ENCODE measurements at places on chromosomes 5 and 9.

DNA sequence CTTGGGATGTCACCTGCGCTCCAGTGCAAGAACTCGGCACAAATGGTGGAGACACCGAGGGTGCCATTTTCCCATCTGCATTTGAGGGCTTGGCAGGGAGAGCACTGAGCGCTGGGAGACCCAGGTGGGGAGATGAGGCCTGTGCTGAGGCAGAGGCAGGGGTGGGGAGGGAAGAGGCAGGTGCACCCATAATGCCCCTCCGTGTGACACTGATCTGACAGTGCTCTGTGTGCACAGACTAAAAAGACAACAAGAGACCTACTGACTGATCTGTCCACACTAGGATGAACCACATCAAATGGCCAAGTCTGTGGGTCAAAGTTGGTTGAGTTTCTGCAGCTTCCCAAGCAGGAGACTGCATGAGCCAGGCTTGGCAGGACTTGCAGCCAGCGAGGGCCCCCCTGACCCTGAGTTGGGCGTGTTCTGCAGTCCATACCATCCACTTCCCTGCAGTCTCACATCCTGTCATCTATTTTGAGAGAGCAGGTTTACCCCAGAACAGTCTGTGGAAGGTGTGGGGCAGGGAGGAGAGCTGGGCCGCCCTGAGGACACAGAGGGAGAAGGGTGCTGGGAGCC, 41.9 kb downstream of the NEK6 start:
- no peak for DNase-seq

DNA sequence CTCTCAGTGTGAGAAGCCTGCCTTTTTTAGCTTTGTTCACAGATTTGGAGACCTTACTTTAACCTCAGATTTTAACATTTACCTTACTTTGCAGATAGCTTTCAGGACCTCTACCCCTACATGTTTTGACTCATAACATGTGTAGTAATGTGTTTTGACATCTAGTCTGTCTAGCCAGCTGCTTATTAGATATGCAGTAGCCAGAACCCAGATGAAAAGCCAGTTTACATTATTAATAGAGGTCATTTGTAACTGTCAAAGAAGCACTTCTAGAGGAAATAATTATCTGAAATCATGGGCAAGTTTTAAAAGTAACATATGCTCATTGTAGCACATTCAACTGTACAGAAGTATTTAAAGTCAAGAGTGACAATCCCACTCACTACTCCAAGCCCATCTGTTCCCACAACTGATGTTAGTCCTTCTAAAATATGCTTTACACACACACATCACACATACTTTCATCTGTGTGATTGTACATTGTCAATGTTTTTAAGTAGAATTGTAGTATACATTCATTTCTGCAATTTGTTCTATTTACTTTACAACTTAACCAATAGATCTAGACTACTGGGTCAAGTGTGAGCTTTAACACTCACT, 71.8 kb upstream of the NIPAL4 start:
- DNase-seq: no peak

- no peak for DNase-seq
Observed at GRCh38 chr5:178215280-178216002, 11.1 kb downstream of the HNRNPAB start.

DNA sequence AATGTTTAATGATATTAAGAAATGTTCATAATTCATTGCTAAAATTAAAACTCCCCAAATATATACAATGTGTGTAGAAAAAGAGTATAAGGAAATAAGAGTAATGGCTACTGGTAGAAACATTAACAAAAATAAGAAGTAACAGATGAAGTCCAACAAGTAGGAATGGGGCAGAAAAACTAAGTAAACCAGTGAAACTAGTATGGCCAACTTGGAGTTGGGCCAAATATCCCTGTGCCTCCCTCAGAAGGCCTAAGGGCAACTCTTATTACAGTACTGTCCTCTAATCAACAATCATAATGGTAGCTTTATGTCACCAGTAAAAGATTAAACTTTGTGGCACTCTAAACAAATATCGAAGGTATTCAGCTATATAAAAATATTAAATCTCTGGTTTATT, 93.5 kb downstream of the SSBP2 start:
- no peak for DNase-seq

DNA sequence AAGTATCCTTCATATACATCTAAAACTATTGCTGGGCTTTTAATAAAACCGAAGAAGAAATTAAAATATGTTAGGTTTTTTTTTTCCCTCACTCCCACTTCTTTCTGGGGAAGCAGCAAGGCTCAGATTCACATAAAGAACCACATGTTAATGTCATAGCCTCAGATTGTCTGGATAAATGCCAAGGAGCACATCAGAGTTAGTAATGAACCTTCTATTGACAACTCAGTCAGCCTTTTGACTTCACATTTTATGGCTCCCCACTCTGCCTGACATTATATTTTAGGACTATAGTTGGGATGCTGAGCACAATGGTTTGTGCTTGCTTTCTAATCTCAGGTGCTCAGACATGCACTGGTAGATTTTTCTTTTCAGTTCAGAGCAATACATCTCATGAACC, 21.8 kb downstream of the DMAC1 start:
- no peak for DNase-seq

- DNase-seq: no peak
Observed at GRCh38 chr5:68033961-68034571, 181.5 kb upstream of the PIK3R1 start.

- DNase-seq: no peak
Observed at GRCh38 chr5:92179651-92180050, 796.5 kb upstream of the ARRDC3 start.

GRCh38 chr9:81113453-81114124, 575.8 kb downstream of the TLE1 start:
- DNase-seq: no peak

DNA sequence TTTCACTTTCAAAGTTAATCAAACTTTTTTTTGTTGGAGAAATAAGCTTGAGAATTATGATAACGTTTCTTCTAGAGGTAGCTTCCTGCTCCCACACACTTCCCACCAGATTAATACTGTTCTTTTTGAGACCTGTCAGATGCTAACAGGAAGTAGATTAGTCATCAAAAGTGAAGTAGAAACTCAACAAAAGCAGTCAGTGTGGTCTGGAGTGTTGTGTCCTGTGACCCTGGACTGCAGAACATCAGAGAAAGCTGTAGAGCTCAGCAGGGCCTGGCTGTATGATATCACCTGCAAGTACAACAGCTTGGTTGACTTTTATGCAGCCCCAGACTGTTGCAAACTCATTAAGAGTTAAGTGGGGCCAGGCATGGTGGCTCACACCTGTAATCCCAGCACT, 495.7 kb upstream of the CYLC2 start:
- DNase-seq: no peak

DNA sequence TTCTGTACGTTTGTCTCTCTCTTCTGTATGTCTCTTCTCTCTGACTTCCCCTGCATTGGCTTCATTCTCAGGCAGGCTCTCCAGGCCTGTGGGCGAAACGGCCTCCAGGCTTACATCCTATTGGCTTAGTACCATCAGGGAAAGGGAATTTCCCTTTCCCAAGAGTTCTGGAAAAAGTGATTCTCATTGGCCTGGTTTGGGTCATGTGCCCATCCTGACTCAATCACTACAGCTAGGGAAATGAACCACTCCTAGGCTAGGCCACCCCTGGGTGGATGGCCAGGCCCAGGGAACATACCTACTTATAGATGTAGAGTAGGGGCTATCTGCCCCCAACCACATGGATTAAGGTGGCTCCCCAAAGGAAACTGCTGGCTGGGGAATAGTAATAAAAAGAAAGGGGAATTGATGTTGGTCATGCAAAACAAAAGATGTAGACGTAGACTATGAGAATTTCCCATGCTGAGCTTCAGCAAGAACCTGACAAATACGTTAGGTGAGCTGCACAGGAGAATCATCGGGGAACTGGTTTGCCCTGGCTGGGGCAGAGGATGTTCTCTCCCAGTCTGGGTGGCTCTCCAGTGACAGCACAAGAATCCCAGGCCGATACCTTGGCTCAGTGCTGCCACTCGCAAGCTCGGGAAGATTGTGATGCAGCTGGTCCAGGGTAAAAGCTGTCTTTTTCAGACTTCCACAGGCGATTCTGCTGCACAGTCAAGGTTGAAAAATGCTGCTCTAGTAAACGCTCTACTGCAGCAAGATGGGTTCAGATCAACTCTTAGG, 3.7 kb upstream of the EGR1 start:
- no peak for DNase-seq

DNA sequence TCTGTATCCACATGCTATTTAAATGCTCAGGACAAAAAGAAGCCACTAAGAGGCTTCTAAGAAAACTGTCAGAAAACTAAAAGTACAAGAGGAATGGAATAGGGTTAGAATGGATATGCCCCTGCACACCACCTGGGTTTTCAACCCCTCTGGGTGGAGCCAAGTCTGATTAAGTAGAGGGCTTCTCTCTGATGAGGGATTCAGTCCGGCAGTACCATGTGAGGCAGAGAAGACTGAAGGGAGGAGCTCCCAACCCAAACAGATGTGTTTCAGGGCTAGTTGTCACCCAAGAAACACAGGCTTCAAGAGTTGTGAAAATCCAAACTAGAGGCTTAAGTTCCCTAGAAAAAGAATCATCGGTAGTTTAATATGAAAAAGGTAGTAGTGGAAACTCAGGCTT, 12.5 kb downstream of the NREP start:
- no peak for DNase-seq

DNA sequence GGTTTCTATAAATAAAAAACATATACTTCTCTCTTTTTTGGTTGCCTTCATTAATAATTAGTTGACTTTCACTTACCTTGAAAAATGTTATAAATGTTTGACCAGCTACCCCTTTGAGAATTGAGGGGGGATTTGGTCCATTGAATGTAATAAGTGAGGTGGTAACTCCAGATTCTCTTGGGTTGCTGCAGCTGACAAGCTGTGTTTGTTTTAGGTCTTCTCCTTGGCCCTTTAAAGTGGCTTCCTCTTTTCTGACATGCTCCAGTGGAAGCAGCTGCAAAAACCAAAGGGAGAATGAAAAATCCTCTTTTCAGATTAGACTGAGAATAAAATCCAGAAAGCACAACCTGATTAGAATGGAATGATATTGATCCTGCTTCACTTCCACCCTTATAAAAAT, 410.5 kb downstream of the TMEM38B start:
- no peak for DNase-seq

DNA sequence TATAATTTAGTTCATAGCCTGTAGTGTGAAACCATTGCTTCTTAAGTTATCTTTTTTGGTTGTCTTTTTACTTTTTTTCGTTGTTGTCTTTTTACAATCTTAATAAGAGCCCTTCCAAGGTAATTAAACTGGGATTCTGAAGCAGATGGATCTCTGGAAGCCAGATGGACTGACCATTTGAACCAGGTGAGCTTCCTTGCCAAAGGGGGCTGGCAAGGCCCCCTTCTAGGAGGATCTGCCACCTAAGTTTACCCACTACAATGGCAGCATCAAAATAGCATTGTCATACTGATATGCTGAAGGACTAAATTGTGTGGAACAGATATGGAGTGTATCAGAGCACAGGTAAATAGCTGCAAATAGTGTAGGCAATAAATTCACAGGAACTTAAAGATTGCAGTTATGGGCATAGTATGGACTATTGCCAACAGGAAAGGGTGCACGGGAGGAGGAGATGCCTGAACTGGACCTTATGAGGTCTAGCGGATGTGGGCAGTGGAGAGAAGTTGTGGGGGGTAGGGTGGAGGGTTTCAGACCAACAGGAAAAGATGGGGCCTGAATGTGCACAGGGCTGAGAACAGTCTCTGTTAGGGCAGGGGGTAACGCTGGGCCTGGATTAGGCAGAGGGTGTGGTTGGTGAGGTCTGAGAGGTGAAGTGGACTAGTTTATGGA, 61.5 kb upstream of the CTXN3 start:
- no peak for DNase-seq

GRCh38 chr5:136724161-136724560, 358.8 kb upstream of the TRPC7 start:
- DNase-seq: no peak

- DNase-seq: no peak
Observed at GRCh38 chr5:570446-570845, 41.7 kb upstream of the CEP72 start.

DNA sequence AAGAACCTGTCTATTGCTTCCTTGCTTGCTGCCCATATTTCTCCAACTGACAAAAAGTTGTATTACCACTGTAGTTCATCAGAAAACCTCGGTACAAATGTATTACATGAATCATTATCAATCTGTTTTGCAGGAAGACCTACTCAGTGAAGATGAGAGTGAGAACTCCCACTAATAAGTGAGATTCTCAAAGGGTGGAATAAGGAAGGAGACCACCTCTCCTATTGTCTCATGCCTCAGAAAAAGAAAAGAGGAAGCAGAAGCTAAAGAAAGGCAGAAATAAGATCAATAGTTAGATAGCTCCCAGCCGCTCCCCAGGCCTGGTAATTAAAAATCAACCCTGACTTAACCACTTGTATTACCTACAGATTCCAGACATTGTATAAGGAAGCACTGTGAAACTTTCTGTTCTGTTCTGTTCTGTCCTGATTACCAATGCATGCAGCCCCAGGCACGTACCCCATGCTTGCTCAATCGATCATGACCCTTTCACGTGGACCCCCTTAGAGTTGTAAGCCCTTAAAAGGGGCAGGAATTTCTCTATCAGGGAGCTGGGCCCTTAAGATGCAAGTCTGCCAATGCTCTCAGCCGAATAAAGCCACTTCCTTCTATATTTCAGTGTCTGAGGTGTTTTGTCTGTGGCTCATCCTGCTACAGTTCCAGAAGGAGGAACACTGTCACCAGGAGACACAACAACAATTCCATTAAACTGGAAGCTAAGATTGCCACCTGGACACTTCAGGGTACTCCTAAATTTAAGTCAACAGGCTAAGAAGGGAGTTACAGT, 152.5 kb upstream of the COX7C start:
- no peak for DNase-seq

DNA sequence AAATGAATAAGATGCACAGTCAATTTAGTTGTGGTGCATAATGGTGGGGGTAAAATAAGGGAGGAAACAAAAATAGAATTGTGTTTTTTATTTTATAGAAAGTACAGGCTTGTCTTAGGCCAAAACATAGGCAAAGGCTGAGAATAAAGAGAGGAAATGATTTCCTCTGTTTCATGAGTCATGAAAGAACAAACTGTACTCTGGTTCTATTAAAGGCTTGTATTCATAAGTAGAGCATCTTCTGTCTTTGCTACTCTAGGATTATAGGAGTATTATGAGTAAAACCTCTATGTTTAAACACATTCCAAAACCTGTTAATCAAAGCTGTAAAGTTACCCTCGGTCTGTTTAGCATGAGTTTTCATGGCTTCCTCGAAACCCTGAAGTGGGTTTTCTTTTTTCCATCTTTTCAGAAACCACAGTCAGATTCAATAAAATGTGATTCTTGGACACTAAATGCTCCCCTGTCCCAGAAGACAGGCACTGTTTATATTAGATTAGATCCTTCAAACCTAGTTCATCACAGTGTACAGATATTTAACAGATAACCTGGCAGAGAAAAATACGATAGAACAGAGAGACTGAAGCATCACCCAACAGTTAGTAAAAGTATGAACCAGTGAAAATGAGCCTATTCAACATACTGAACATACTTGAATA, 473.9 kb upstream of the CYLC2 start:
- DNase-seq: no peak
